ENCODE measurements at places on chromosomes 11 and 22. TPM values are rescaled to one million over a fixed set of nuclear protein-coding genes. Genes with fewer than 3 reads are reported as not detected.

DNA sequence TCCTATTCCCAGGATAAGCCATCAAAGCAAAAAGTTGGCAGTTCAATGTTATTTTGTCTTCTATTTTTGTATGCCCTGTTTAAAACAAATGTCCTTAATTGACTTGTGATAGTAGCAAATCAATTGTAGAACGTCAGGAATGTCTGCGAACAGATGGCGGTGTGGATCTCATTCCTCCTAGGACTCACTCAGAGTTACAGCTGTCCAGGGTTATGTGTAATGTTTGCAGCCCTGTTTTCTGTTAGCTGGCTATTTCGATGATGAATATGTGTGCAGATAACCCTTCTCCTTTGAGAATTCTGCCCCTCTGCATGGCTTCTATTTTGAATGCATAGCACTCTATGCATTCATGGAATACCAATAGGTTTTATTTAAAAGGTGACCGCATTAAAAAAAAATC is 1248.0 kb upstream of the CNTN5 start:
- DNase-seq: no peak

GRCh38 chr11:10622957-10623791 is 54.7 kb upstream of the LYVE1 start:
- no peak for DNase-seq

DNA sequence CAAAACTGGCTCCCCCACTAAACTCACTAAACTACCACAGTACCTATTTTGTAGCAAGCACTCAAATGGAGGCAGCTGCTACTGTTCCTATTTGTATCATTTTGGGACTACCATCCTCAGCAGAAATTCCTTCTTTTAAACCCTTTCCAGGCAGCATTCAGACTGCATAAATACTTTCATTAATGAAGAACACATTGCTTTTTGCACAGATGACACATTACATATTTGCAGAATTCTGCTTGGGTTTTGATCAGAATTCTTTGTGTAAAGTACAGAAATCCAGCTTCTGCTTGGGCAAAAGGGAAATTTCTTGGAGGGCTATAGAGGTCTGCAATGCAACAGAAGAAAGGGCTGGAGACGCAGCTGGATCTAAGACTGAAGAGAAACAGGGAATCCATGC is 24.2 kb downstream of the RBX1 start:
- DNase-seq: no peak

- DNase-seq: no peak
These were observed 24.0 kb downstream of the CHID1 start for GRCh38 chr11:886568-886967.

- DNase-seq: no peak
These were observed 52.0 kb upstream of the PRSS23 start for GRCh38 chr11:86748296-86748695.

- DNase-seq: no peak
These were observed 88.3 kb upstream of the PARVA start for GRCh38 chr11:12288931-12289666.

DNA sequence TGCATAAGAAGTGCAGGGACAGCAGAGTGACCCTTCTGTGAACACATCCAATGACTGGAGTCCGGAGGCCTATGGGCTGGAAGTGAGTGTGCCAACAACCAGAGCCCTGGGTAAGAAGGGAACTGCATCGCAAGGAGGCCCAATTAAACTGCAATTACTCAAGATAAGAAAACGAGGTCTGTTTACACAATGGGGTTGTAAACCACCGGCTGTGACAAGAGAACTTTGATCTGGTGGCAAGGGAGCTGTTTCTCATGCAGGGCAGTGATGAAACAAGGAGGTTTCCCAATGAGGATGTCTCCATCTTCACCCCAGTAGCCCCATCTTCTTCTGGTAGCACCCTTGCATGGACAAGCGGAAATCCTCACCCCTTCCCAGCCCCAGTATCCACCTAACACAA is 21.5 kb downstream of the ETS1 start:
- no peak for DNase-seq

- peak; percentile 20 for DNase-seq
These were observed 26.2 kb downstream of the MCM5 start for GRCh38 chr22:35425971-35426800.

DNA sequence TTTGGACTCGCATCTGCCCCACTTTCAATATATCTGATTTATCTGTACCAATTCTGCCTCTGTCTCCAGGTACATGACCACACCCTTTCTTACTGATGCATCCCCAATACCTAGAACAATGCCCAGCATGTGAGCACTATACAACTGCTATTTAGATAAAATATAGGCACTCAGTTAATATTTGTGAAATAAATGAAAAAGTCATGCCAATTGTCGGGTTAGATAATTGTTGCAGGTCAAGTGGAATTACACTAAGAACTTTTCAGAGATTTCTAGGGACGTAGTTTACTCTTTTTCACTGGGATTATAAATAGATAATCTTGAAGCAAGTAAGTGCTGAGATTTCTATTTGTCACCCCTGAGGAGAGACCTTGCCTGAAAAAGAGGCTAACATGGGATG is 20.5 kb downstream of the OOSP4A start:
- DNase-seq: no peak

DNA sequence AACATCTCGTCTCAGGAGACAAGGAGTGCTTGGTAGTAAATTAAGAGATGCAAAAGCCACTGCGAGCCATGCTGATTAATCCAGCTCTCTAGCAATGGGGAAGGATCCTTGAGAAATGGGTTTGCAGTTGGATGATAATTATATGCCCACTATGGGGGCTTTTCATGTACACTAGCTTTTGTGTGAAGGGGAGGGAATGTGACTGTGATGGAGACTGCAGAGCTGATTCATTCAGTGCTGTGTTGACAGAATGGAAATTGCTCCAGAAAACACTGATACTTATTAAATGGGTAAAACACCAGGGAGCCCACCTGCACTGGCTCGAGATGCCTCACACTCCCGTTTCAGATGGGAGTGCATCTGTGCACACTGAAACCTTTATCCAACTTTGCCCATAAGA is 37.0 kb upstream of the KIRREL3 start:
- DNase-seq: no peak

- DNase-seq: no peak
These were observed at the start of gene PLEKHA7 for GRCh38 chr11:17014321-17014832. TSS of gene PLEKHA7 (minus strand) at chr11:17014414. CDS start at chr11:17014401, 13 bp downstream.

DNA sequence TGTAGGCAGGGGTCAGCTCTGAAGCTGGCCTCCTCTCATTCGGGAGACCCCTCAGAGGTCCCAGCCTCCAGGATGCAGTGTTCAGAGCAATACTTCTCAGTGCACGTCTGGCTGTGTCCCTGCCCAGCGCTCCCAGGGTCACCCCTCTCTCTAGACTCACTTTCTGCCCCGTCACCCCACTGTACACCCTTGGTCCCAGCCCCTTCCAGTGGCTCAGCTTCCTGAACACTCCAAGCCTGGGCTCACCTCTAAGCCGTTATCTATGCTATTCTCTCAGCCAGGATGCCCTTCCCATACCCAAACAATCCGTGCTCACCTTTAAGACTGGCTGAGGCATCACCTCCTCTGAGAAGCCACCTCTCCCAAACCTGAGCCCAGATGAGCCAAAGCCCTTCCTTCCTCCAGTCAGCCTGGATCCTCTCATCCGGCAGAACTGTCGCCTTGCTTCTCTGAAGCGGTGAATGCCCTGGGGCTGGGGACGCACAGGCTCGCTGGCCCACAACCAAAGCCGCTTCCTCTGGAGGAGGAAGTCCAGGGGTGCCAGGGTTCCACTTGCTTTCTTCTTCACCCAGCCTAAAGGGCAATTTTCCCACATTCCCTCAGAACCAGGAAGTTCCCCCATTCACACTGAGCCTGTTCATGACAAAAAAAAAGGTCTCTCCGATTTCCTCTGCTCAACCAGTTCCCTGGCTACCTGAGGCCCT is 13.7 kb upstream of the CDKN1C start:
- no peak for DNase-seq

GRCh38 chr22:42686756-42687491 is 33.7 kb downstream of the A4GALT start:
- no peak for DNase-seq

DNA sequence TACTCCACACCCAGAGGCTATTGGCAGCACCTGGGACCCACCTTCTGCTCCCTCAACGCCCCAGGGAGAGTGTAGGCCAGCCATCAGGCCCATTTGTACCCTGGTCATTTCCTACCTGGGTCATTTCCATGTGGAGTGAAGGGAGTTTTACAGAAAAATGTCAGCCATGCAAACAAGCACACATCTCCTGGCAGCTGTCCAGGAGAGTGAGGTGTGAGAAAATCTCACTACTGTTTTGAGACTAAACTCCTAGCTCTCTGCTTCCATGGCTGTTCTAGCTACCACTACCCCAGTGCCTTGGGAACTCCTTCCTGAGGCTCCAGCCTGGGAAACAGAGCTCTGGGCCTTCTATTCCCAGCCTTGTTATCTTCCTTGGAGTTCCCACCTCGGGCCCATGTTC is 2.8 kb upstream of the TMPRSS13 start:
- DNase-seq: no peak

DNA sequence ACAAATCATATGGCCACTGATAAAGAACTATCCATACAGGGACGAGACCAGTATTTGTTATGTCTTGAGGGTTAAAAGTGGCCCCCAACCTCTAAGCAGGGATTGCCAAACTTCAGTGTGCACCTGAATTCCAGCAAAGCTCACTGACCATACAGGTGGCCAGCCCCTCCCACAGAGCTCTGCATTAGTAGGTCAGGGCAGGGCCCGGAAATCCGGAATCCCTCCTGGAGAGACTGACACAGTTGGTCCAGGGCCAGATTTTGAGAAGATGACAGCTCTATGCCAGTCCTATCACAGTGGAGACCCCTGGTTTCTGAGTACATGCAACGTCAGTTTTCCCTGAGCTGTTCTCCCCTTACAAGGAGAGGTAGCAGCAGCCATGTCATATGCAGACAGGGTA is 20.8 kb downstream of the VPS37C start:
- no peak for DNase-seq

DNA sequence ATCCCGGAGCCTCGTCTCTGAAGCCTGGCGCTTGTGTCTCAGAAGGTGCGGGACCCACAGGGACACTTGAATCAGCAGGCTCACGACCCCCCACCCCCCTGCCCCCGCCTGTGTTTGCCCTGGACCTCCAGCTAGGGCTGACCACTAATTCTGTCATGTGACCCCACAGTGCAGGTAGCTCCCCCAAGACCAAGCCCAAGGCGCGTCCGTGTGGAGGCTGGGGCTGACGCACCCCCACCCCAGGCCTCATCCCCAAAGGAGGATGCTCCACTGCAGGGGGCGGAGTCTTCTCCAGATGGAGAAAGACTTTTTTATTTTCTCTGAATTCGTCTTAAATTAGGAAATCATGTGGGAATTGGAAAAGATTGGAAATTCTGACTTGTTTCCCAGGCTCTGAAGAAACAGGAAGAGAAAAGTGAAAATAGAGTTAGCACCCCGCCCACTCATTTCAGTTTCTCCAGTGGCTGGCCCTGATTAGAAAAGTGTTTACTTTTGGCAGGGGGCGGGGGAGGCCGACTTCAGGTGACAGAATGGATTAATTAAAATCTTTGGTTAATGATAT is 1.0 kb upstream of the RELA start:
- no peak for DNase-seq

- DNase-seq: peak; percentile 75
These were observed at the start of gene NOX4 for GRCh38 chr11:89490981-89491690. TSS of gene NOX4 (minus strand) at chr11:89491375. CDS start at chr11:89491246, 129 bp downstream.

DNA sequence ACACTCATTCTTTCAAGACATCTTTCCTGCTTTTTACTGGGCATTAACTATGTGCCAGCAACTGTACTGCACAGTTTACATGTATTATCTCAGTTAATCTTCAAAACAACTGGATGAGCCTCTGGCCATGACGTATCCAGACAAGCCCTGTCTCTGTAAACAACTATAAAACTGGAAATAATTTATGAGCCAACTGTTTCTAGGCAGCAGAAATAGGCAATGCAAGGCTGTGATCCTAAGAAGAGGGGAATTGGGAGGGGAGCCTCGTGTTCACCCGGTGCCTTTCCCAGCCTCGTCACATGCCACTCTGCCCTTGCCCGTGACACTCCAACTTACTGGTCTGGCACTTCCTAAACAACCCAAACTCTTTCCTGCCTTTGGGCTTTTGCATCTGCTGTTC is 82.8 kb downstream of the FBXO7 start:
- no peak for DNase-seq

GRCh38 chr11:86491027-86491426 is 116.3 kb downstream of the CCDC81 start:
- DNase-seq: no peak

DNA sequence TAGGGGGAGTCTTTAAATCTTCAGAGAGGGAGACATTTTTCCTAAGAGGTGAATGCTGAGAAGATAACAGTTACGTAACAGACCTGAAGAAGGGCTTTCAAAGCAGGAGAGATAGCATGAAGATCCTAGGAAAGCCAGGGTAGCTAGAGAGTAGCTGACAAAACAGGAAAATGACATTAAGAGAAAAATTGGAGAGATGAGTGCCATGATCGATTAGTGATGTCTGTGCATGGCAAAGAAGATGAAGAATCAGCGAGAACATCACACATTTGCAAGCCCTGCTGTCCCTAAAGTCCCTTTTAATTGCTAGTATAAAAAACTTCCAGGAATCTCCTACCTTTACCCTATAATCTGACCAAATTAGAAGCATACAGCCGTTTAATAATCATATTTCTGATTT is 116.9 kb upstream of the PAX6 start:
- no peak for DNase-seq

DNA sequence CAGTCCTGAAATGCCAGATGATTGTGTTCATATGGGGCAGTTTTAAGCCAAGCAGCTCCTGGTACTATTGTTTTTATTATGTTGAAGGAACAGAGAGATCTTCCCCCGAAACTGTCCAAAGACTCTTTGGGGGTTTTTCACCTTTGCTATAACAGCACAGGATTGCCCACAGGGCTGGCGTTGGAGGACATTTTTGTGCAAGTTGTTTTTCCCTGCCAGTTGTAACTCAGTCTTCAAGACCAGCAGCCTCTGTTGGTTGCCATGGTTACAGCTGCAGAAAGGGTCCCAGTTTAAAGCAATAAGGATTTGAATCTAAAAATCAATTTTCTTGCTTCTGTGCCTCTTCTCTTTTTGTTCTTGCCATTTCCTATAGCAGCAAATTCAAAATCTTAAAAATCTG is 45.4 kb upstream of the YWHAH start:
- DNase-seq: no peak

- DNase-seq: no peak
These were observed 1.9 kb downstream of the ESAM start for GRCh38 chr11:124760205-124760652.

- DNase-seq: no peak
These were observed 831.2 kb upstream of the CCDC90B start for GRCh38 chr11:84117394-84117793.

- DNase-seq: no peak
These were observed 4.4 kb downstream of the DCPS start for GRCh38 chr11:126308271-126308671.

Gene TRIM48
- not detected for polyA plus RNA-seq

Gene GPR83
- 0.75 TPM for polyA plus RNA-seq

Gene PRG3
- 0.48 TPM for polyA plus RNA-seq

Gene EFCAB6
- polyA plus RNA-seq: 6.5 TPM

Gene LRRC55
- 3.9 TPM for polyA plus RNA-seq

Gene TRIM64
- not detected for polyA plus RNA-seq

Gene MS4A6E
- not detected for polyA plus RNA-seq

Gene OR5AR1
- polyA plus RNA-seq: not detected

Gene RFPL3
- polyA plus RNA-seq: not detected

Gene NTM
- 44.4 TPM for polyA plus RNA-seq

Gene KRTAP5-2
- not detected for polyA plus RNA-seq

Gene SORL1
- 41.9 TPM for polyA plus RNA-seq

Gene H19
- polyA plus RNA-seq: 2,033 TPM

Gene LAYN
- 7.3 TPM for polyA plus RNA-seq

Data from left kidney (tissue), 8 donors.